ENCODE measurements at places on chromosomes 13 and 19. TPM values are rescaled to one million over a fixed set of nuclear protein-coding genes. Genes with fewer than 3 reads are reported as not detected.

Gene PEX11G
- total RNA-seq: 2.1 TPM

Gene SPIB
- 0.18 TPM for total RNA-seq

Gene ALOX5AP
- total RNA-seq: 11.9 TPM

Gene MEGF8
- total RNA-seq: 28.8 TPM

Gene SBK3
- total RNA-seq: 2.6 TPM

Gene PDX1
- 0.11 TPM for total RNA-seq

Gene C5AR1
- 3.3 TPM for total RNA-seq

Gene C19orf67
- total RNA-seq: not detected

Gene TTC9B
- 0.32 TPM for total RNA-seq

Gene PEG3
- total RNA-seq: not detected

Gene DCLK1
- total RNA-seq: 1.4 TPM

Gene ATP4B
- total RNA-seq: not detected

Gene ZNF253
- not detected for total RNA-seq

Gene NPAS1
- total RNA-seq: 5.8 TPM

Gene PRMT1
- total RNA-seq: 394 TPM

Gene LRRC63
- not detected for total RNA-seq

Gene NCAN
- total RNA-seq: 0.06 TPM

Gene MAST1
- 1.4 TPM for total RNA-seq

Gene OR4F17
- not detected for total RNA-seq

Gene HNRNPUL1
- 295 TPM for total RNA-seq

Gene EDDM13
- not detected for total RNA-seq

Gene CGB1
- total RNA-seq: 0.14 TPM

Gene ZNF835
- total RNA-seq: not detected

Gene PGLYRP2
- total RNA-seq: not detected

Gene LILRA1
- not detected for total RNA-seq

Gene MIA
- 0.30 TPM for total RNA-seq

Gene PRTN3
- 0.24 TPM for total RNA-seq

Gene ZNF527
- 3.7 TPM for total RNA-seq

Gene SAFB2
- total RNA-seq: 23.3 TPM

Gene APLP1
- total RNA-seq: 102 TPM

Gene DIRAS1
- 3.2 TPM for total RNA-seq

Gene ACER1
- not detected for total RNA-seq

Gene CYP2F1
- not detected for total RNA-seq

Gene ZNF738
- total RNA-seq: 0.86 TPM

Gene IGFL2
- total RNA-seq: 1.3 TPM

Gene NOTCH3
- total RNA-seq: 23.9 TPM

Gene VAV1
- 6.4 TPM for total RNA-seq

Gene ZNF471
- total RNA-seq: 0.09 TPM

Gene ZNF600
- total RNA-seq: 0.59 TPM

Gene ERICH4
- not detected for total RNA-seq

Gene HSPB6
- 0.39 TPM for total RNA-seq

Gene IL12RB1
- not detected for total RNA-seq

Gene CEACAM20
- total RNA-seq: 0.06 TPM

Gene PSMC4
- 278 TPM for total RNA-seq

Gene KLK4
- not detected for total RNA-seq

Gene DKKL1
- total RNA-seq: 0.55 TPM

Gene SYT5
- 1.4 TPM for total RNA-seq

Gene DZIP1
- total RNA-seq: 13.0 TPM

Gene FGF21
- not detected for total RNA-seq

Gene IL11
- total RNA-seq: 11.3 TPM

Data from A549 treated with dexamethasone at 1 μM for 4 hours (cell line).